ENCODE measurements at places on chromosomes 3 and 15. TPM values are rescaled to one million over a fixed set of nuclear protein-coding genes. Genes with fewer than 3 reads are reported as not detected.

GRCh38 chr3:14122301-14122700 lies 2.4 kb downstream of the CHCHD4 start:
- H3K4me3 ChIP-seq, result no peak overlapping the region
- peaks cover 10% of the 10 kb centered on the region for H3K36me3 ChIP-seq
- H3K4me1 ChIP-seq, result peaks cover 22% of the 10 kb centered on the region
- no peak overlapping the region for H3K27ac ChIP-seq
- H3K27me3 ChIP-seq, result no peaks in the 10 kb centered on the region

DNA sequence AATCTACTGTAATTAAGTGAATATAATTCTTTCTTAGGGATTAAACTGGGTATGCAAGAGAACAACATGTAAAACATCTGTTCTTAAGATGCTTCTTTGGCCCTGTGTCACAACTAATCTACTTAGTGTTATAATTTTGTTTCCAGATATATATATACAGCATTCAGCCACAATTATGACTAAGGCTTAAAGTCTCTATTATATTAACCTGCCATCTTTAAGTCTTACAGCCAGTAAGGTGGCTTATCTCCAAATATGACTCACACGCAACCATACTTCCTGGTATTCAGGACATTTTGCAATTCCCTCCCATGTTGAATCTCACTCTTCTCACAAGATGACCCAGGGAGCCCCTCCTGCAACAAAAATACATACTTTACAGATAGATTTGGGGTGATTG lies 6.6 kb upstream of the KBTBD8 start:
- no peaks in the 10 kb centered on the region for H3K4me1 ChIP-seq
- H3K27ac ChIP-seq, result no peak overlapping the region
- no peak for DNase-seq
- H3K4me3 ChIP-seq, result no peak overlapping the region
- no peaks in the 10 kb centered on the region for H3K27me3 ChIP-seq

DNA sequence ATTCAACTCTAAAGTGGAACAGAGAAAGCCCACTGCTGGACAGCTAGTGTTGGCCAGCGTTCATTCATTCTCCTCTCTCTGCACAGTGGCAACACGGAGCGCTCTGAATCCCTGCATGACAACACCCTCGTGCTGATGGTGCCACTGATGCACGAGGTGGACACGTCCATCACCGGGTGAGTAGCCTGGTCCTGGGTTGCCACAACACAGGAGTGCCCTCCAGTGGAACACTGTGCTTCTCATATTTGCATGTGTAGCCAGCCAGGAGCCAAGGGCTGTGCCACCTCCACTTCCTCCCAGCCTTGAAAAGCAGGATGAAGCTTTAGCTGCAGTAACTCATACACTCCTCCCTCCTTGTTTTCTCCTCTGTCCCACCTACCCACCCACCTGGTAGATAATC lies 120.0 kb upstream of the CTDSPL start:
- H3K4me1 ChIP-seq, result no peaks in the 10 kb centered on the region
- no peaks in the 10 kb centered on the region for H3K27me3 ChIP-seq
- no peak for DNase-seq
- no peak overlapping the region for H3K27ac ChIP-seq
- no peak overlapping the region for H3K4me3 ChIP-seq

DNA sequence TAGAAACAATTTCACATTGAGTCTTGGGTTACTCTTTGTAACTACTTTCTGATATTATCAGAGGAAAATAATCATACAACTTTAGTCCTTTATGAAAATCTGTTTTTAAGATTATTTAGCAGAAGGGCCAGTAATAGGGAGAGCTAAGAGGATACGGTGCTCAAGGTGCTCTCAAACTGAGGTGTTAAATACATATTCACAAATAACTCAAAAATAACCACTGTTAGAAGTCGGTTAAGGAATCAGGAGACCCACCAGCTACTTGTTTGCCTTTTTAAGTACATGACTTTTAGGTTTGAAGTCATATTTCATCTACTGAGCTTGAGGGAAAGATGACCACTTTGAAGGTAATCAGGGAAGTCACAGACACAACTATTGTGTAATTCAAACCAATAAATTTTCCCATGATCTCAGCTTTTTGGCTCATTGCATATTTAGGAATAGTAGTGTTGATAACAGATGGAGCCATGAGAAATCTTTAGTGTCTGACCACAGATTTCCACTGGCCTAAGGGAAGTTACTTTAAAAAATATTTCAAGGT lies 1.4 kb upstream of the RSRC1 start:
- DNase-seq, result no peak
- peaks cover 2% of the 10 kb centered on the region for H3K36me3 ChIP-seq
- no peak overlapping the region for H3K27ac ChIP-seq
- H3K27me3 ChIP-seq, result peaks cover 61% of the 10 kb centered on the region
- H3K4me1 ChIP-seq, result peaks cover 35% of the 10 kb centered on the region
- no peak overlapping the region for H3K4me3 ChIP-seq

DNA sequence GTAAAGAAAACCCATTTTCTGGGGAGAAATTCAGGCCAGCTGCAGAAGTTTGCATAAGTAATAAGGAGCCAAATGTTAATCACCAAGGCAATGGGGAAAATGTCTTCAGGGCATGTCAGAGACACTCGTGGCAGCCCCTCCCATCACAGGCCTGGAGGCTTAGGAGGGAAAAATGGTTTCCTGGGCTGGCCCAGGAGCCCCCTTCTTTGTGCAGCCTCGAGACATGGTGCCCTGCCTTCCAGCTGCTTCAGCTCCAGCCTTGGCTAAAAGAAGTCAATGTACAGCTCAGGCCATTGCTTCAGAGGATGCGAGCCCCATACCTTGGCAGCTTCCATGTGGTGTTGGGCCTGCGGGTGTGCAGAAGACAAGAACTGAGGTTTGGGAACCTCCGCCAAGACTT lies 20.6 kb upstream of the TRIM59 start:
- no peaks in the 10 kb centered on the region for H3K27me3 ChIP-seq
- H3K27ac ChIP-seq, result no peak overlapping the region
- DNase-seq, result no peak
- no peaks in the 10 kb centered on the region for H3K36me3 ChIP-seq
- no peaks in the 10 kb centered on the region for H3K4me1 ChIP-seq

DNA sequence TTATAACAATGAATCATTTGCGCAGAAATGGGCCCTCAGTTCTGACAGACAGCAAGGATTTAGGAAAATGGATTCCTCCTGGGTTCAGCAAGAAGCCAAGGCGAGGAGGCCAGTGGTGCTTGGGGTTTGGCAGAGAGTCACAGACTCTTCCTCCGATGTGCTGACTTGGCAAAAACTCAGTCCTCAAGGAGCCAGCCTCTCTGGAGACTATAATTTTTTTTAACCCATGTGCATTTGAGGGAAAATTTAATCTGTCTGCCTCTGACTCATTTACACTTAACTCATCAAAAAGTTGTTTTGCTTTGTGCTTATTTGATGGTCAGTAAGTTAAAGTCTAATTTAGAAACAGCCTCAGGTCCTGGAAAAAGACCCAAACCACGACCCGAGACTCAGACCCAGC lies 34.2 kb upstream of the SLC24A5 start:
- no peaks in the 10 kb centered on the region for H3K27me3 ChIP-seq
- peaks cover 18% of the 10 kb centered on the region for H3K4me1 ChIP-seq
- no peaks in the 10 kb centered on the region for H3K36me3 ChIP-seq
- H3K27ac ChIP-seq, result peak overlapping the region; percentile 58
- DNase-seq, result peak; percentile 56

DNA sequence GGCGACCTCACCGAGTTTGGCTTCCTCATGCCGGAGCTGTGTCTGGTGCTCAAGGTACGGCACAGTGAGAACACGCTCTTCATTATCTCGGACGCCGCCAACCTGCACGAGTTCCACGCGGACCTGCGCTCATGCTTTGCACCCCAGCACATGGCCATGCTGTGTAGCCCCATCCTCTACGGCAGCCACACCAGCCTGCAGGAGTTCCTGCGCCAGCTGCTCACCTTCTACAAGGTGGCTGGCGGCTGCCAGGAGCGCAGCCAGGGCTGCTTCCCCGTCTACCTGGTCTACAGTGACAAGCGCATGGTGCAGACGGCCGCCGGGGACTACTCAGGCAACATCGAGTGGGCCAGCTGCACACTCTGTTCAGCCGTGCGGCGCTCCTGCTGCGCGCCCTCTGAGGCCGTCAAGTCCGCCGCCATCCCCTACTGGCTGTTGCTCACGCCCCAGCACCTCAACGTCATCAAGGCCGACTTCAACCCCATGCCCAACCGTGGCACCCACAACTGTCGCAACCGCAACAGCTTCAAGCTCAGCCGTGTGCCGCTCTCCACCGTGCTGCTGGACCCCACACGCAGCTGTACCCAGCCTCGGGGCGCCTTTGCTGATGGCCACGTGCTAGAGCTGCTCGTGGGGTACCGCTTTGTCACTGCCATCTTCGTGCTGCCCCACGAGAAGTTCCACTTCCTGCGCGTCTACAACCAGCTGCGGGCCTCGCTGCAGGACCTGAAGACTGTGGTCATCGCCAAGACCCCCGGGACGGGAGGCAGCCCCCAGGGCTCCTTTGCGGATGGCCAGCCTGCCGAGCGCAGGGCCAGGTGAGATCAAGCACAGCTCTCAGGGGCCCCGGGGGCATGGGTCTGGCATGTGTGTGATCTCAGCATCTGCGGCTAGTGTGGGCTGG lies 7.1 kb upstream of the STAB1 start:
- no peak for DNase-seq
- H3K4me1 ChIP-seq, result peaks cover 43% of the 10 kb centered on the region
- peaks cover 94% of the 10 kb centered on the region for H3K36me3 ChIP-seq
- no peak overlapping the region for H3K27ac ChIP-seq

- H3K27ac ChIP-seq, result no peak overlapping the region
- DNase-seq, result no peak
- no peak overlapping the region for H3K4me3 ChIP-seq
- H3K36me3 ChIP-seq, result no peaks in the 10 kb centered on the region
- H3K4me1 ChIP-seq, result no peaks in the 10 kb centered on the region
Measured at GRCh38 chr15:68460166-68460565, 28.2 kb upstream of the ITGA11 start.

- peaks cover 6% of the 10 kb centered on the region for H3K4me1 ChIP-seq
- H3K4me3 ChIP-seq, result no peak overlapping the region
- no peaks in the 10 kb centered on the region for H3K27me3 ChIP-seq
- DNase-seq, result no peak
- H3K36me3 ChIP-seq, result no peaks in the 10 kb centered on the region
Measured at GRCh38 chr15:61092361-61093157, 136.5 kb downstream of the RORA start.

GRCh38 chr3:189324538-189325138 lies 152.9 kb downstream of the TPRG1 start:
- no peak for DNase-seq
- no peaks in the 10 kb centered on the region for H3K4me1 ChIP-seq

DNA sequence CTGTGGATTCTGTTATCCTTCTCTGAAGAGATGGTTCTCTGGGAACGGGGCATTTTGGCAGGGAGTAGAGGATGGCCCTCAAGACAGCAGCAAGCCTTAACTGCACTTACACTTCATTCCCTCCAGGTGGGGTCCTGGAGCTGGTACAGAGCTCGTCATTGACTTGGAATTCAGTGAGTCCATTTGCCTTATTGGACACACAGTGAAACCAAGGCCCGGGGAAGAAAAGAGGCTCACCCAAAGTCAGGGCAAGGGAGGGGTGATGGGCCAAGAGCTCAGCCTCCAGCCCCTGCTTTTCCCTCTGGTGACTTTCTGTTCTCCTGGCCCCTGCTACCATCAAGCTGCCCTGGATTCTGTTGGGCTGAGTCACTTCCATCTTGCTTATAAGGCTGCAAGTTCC lies 125.6 kb downstream of the ETFA start:
- H3K27me3 ChIP-seq, result peaks cover 6% of the 10 kb centered on the region
- H3K27ac ChIP-seq, result no peak overlapping the region
- DNase-seq, result no peak
- H3K4me3 ChIP-seq, result no peak overlapping the region

DNA sequence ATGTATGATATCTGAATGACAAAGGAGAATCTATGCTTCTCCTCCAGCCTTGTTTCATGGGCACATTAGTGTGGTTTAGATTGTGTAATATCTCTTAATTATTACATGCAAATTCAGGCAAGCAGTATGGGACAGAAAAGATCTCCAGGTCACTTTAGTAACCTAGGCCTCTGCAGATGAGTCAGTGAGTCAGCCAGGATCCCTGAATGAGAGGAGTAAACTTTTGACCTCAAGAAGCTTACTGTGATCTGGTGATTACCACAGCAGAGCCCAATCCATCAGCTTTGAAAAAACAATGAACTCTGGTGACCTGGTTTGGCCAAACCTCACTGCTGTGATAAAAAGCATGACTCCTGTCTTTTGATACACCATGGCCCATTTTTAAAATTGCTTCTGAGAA lies 107.8 kb downstream of the LRRN1 start:
- H3K4me3 ChIP-seq, result no peak overlapping the region
- H3K36me3 ChIP-seq, result no peaks in the 10 kb centered on the region
- H3K4me1 ChIP-seq, result peaks cover 3% of the 10 kb centered on the region
- no peak overlapping the region for H3K27ac ChIP-seq

GRCh38 chr3:119663885-119664284 lies 3.5 kb upstream of the POPDC2 start:
- H3K4me3 ChIP-seq, result no peak overlapping the region
- H3K27me3 ChIP-seq, result no peaks in the 10 kb centered on the region
- no peak for DNase-seq

DNA sequence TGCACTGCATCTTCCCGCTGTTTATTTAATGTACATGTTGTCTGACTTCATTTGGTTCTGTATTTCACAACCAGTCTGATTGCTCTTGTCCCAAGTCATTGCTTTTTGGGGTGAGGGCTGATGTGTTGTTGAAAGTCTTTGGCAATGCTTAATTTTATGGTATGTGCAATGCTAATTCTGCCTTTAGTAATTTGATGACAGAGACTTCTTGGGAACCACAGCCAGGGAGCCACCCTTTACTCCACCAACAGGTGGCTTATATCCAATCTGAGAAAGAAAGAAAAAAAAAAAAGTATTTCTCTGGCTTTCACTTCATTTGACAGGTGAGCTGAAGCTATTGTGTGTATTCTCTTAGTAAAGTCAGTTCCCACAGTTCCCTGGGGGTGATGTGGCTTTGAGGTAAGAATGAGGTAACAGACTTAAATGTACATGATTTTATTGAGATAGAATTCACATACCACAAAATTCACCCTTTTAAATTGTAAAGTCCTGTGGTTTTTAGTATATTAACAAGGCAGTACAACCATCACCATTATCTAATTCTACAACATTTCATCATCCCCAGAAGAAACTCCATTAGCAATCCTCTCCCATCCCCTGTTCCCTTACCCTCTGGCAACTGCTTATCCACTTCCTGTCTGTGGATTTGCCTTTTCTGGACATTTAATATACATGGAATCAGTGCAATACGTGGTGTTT lies 97.3 kb downstream of the SLCO3A1 start:
- no peaks in the 10 kb centered on the region for H3K36me3 ChIP-seq
- no peaks in the 10 kb centered on the region for H3K27me3 ChIP-seq
- no peak overlapping the region for H3K4me3 ChIP-seq
- no peak overlapping the region for H3K27ac ChIP-seq

DNA sequence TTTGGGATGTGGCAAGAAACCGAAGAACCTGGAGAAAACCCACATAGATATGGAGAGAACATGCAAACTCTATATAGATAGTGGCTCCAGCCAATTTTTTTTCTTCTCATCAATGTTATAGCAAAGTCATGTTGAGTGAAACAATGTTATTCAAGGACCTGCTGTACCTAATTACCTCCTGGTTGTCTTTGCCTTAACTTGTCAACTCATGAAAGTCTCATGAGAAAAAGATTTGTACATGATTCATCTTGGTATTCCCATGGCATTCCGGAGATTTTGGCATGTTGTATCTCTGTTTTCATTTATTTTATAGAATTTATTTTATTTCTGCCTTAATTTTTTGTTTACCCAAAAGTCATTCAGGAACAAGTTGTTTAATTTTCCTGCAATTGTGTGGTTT lies 303.8 kb upstream of the CDIN1 start:
- H3K4me1 ChIP-seq, result no peaks in the 10 kb centered on the region
- no peak for DNase-seq
- H3K27ac ChIP-seq, result no peak overlapping the region
- H3K27me3 ChIP-seq, result no peaks in the 10 kb centered on the region

Gene CCR2
- total RNA-seq, result 0.44 TPM

Gene KIF7
- total RNA-seq, result 5.4 TPM

Gene CELSR3
- 6.0 TPM for total RNA-seq

All from spinal cord (tissue), 10 donors.